ENCODE measurements at places on chromosomes 7 and 10.

- no peak for DNase-seq
Measured at GRCh38 chr10:132175907-132176581, 10.7 kb upstream of the DPYSL4 start.

- no peak for DNase-seq
Measured at GRCh38 chr10:44955413-44956070, 4.1 kb upstream of the RASSF4 start.

DNA sequence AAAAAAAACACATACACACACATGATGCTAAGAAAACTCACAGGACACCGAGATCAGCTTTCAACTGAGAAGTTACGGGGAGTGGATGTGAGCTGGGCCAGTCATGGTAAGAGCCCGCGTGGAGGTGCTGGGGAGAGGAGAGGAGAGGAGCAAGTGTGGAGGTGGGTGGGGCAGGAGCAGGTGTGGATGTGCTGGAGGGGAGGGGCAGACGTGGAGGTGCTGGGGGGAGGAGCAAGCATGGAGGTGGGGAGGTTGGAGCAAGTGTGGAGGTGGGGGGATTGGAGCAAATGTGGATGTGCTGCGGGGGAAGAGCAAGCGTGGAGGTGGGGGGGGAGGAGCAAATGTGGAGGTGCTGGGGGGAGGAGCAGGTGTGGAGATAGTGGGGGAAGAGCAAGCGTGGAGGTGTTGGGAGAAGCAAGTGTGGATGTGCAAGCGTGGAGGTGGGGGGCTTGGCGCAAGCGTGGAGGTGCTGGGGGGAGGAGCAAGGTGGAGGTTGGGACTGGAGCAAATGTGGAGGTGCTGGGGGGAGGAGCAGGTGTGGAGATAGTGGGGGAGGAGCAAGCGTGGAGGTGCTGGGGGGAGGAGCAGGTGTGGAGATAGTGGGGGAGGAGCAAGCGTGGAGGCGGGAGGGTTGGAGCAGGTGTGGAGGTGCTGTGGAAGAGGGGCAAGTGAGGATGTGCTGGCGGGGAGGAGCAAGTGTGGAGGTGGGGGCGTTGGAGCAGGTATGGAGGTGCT, 24.5 kb upstream of the NCAPG2 start:
- DNase-seq = no peak

DNA sequence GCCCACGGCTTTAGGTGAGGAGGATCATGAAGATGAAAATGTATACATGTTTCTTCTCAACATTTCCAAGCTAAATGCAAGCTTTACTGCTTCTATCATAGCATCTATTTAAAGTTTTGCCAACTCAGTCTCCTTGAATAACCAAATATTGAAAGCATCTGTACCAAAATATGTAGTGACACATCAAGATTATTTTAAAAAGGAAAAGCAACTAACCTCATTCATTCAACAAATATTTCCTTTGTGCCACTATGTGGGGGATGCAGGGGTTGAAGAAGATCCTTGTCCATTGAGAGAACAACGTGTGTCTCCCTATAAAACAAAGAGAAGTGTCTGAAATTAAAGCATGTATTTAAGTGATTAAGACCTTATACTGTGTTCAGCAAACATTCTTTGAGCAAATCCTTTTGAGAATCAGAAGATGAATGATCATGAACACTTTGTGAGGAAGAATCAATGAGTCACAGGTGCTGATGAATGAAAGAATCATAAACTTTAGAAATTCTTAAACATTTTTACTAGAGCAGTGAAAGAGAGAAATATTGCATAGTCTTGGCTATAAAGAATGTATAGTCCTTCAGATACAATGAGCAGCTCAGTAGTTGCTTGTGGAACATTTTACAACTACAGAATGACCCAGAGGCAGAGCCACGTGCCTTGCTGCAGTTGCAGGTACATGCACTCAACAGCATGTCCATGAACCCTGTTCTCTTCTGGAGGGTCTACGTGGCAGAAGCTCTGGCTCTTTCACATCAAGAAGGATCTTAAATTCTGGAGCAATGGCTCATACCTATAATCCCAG, 13.9 kb downstream of the TAS2R60 start:
- DNase-seq = no peak

- DNase-seq = no peak
Measured at GRCh38 chr7:111224354-111225231, 133.7 kb downstream of the LRRN3 start.

DNA sequence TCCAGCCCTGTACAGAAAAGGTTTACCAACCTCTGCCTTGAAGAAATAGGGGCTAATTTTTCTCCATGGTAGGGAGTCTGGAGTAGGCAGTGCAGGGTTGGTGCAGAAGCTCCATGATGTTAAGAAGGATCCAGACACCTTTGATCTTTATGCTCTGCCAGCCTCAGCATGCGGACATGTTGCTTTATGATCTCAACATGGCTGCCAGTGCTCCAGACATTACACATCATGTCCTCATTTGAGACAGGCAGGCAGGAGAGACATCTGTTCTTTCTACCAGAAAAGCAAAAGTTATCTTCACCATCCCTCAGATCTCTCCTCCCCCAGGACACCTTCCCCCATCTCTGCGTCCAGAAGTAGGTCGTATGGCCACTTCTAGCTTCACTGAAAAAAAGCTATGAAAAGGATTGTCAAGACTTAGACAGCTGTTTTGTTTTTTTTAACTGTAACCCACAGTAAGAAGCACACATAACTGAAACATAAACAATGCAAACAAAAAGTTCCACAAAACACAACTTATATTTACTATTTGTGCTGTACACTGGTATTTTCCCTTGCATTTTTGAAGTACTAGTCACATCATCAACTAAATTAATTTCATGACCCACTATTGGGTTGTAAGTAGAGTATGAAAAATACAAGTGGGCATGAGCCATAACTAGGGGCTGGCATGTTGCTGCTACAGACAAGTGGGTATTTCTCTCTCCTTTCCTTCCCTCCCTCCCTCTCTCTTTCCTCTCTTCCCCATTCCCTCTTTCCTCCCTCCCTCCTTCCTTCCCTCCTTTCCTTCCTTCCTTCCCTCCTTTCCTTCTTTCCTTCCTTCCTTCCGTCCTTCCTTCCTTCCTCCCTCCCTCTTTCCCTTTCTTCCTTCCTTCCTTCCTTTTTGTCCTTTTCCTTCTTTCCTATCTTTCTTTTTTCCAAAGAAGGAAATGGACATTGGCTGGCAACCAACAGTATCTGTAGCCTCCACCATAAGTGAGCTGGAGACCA, 2.6 kb upstream of the RASSF4 start:
- no peak for DNase-seq

- no peak for DNase-seq
Measured at GRCh38 chr7:46759711-46760480, 822.0 kb downstream of the TNS3 start.

DNA sequence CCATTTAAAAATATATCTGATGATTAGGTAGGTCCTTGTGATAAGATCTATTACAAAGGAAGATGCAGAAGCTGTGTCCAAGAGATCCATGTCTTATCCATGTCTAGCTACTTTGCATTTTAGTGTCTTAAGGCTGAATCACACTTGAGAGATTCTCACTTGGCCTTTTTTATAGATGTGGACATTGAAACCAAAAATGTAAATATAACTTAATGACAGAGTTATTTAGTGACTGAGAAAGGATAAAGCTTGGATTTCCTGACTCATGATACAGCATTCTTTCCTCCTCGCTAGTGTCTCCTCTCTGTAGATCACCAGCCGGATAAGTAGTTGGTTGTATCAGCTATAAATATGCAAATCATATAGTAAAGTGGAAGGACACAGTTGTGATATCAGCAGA, 23.3 kb downstream of the INHBA start:
- DNase-seq = no peak

DNA sequence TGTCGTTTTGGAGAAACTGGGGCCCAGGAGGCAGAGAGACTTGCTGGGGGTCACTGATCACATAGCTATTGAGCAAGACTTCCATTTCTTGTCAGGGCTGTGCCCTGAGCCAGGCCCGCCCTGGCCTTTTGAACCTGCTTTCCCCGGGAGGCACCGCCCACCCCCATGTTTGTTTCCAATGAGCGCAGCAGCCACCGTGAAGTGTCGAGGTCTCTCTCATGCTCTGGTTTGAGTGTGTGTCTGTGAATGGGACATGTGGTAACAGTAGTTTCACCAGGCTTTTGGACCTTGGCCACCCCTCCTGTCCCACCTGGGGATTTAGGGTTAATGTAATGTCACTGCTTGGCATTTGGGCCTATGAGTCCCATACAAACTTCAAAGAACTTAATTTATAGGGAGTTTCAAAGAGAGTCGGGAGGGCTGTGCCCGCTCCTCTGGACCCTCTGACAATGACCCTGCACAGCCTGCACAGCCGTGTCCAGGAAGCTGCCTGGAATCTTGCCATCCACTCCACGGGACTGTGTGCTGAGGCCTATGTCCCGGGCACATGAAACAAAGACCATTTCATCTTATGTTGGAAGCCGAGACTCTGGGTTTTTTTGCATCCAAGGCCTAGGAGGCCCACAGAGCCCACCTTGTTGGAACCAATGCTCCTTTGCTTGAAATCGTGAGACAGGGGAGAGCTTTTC, 6.3 kb downstream of the PRF1 start:
- DNase-seq = no peak

DNA sequence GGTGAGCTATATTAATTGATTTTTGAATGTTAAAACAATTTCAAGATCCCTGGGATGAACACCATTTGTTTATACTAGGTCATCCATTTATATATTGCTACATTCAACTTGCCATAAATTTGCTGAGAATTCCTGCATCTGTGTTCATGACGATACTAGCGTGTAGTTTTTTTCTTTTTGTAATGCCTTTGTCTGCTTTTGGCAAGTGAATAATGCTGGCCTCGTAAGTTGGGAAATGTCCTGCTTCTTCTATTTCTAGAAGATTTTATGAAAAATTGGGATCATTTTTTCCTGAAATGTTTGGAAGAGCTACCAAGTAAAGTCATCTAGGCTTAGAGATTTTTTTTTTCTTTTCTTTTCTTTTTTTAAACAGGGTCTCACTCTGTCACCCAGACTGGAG, 12.9 kb upstream of the MEST start:
- no peak for DNase-seq

- no peak for DNase-seq
Measured at GRCh38 chr7:91137788-91138368, 126.4 kb upstream of the FZD1 start.

GRCh38 chr7:105011831-105012502, 2.0 kb upstream of the KMT2E start:
- no peak for DNase-seq

GRCh38 chr10:14403359-14403758, 72.6 kb upstream of the FRMD4A start:
- DNase-seq = no peak

- no peak for DNase-seq
Measured at GRCh38 chr10:13847201-13847631, 260.5 kb downstream of the PRPF18 start.

All from PC-9 (cell line).